ENCODE measurements at places on chromosomes 2 and 18.

DNA sequence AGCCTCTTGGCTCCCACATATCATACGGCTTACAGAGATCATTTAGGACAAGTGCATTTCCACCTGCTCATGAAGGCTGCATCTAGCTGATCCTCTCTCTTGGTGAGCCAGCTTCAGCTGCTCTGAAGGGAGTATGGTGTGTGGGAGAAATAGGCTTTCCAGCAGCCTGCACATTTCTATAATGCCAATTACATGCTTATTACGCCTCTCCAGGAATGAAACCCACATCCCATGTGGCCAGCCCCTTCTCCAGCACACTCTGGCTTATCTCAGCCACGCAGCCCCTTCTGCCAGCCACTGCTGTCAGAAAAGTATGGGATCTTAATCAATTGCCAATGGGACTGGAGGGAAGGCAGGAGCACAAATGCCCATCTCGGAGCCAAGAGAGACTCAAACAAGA, 117.5 kb downstream of the GALNT14 start:
- no peak for DNase-seq

- DNase-seq: no peak
Measured at GRCh38 chr2:46699934-46700256, 215.7 kb downstream of the MCFD2 start.

GRCh38 chr18:10757349-10757748, 231.5 kb downstream of the NAPG start:
- no peak for DNase-seq

DNA sequence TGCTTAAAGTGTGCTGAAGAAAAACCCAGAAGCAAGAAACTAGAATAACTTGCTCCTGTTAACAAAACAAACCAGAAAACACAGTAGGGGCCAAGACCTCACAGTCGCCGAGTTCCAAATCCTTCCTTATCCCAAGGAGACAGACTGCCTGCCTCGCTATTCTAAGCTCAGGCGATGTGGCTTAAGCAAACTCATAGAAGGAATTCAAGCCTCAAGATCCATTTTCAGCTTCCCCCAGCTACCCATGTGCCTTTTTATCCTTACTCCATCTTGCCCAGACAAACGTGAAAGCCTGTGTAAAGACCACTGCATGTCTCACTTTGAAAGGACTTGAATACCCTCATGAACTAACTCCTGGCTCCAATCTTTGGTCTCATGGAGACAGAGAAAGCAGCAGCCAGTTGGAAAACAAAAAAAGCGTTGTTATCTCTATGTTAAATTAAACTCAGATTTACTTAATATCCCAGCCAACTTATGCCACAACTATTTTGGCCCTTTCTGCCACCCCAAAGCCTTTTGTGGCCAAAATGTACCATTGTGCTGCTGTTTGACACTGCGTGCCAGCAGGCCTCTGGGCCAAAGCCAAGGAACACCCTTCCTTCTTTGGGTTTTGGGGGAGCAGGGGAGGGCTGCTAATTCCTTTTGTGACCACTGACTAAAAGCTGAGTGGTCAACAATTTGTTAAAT, 123.2 kb upstream of the FZD5 start:
- no peak for DNase-seq

GRCh38 chr2:238728330-238729260, 119.3 kb upstream of the TWIST2 start:
- DNase-seq: no peak

- no peak for DNase-seq
Measured at GRCh38 chr2:172976816-172977215, 98.8 kb upstream of the MAP3K20 start.

DNA sequence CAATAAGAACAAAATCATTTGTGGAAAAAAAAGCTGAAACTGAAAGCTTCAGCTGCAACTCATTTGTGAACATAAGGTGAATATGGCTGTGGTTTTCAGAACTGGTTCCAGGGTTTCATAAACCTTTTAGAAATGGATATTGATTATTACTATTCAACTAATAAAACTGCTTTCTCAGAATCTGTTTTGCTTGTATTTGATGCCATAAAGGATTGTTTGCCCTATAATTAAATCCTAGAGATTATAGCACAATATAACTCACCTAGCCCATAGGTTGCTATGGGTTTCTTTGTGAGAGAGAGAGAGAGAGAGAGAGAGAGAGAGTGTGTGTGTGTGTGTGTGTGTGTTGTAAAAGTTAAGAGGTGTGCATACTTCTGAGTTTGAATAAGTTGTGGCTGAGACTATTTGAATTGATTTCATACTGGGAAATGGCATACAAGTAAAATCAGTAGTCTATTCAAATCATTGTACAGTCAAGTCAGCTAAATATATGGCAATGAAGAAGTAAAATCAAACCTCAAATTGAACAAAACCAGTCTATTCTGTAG, 339.2 kb downstream of the ARHGAP15 start:
- no peak for DNase-seq

DNA sequence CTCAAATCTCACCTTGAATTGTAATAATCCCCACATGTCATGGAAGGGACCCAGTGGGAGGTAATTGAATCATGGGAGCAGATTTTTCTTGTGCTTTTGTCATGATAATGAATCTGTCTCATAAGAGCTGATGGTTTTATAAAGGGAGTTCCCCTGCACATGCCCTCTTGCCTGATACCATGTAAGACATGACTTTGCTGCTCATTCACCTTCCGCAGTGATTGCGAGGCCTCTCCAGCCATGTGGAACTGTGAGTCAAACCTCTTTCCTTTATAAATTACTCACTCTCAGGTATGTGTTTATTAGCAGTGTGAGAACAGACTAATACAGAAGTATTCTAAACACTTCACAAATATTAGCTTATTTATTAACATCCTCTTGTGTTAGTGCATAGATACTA, 516.7 kb downstream of the LRRTM4 start:
- no peak for DNase-seq

DNA sequence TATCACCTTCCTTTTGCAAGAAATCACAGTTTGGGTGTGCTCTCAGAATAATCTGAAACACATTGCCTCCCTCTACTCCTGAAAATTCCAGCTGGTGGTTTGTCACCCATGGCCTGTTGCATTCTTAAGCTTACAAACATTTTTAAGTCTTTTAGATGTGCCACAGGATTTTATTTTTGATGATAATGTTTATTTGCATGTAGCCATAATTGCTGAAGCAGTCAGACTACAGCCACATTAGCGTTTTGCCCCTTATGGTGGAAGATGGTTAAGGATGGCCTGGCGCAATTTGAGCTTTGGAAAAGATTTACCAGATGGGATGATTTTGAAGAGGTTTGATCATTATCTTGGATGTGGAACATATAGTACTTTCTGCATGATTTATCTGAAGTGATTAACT, 439.5 kb downstream of the MEIS1 start:
- DNase-seq: no peak

DNA sequence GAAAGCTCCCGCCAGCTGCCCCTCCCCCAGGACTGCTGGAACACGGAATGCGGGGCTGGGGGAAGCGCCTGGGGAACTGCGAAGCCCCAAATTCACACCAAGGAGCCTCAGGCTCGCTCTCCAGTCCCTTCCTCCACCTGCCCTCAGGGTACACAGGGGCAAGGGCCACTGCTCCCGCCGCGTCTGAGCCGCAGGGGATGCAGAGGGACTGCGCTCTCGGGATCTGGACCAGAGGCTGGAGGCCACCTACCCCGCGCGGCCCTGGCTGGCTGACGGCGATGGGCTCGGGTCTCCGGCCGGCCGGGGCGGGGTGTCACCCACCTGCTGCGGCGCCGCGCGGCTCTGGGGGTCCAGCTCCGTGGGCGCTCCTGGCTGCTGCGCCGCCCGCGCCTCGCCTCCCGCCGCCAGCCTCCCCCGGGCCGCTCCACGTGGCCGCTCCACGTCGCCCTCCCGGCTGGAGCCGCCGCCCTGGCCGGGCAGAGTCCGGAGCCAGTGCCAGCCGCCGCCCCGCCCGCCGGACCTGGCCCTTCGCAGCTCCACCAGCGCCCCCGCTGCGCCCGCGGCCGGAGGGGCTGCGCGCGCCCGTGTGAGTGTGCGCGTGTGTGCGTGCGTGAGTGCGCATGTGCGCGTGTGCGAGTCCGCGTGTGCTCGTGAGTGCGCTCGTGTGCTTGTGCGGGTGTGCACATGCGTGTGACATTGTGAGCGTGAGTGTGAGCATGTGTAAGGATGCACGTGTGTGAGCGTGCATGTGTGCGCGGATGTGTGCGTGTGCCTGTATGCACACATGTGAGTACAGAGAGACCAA, at the start of gene CGREF1:
Gene CGREF1, minus strand, starts transcription at position 604 of the 805 bp plus-strand sequence. CDS start 14,762 bp downstream, outside the sequence.
- DNase-seq: no peak

DNA sequence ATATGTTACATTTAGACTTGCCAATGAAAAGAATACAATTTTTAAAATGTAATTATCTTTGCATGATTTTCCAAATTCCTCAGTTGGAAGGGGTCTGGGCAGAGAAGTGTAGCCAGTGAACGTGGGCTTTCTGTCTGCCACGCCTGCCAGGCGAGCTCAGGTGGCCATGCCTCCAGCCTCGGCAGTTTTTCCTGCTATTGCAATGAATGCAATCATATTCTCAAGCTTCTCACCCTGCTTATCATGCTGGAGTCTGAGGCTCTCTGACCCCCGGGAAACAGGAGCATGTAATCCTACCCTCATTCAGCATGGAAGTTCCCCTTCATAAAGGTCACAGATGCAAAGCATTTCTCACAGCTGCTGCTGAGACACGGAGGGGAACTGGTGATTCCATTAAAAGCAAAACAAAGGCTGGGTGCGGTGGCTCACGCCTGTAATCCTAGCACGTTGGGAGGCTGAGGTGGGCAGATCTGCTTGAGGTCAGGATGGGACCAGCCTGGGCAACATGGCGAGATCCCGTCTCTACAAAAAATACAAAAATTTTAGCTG, 154.8 kb downstream of the MBP start:
- no peak for DNase-seq

- no peak for DNase-seq
Measured at GRCh38 chr18:45569566-45570275, 45.6 kb upstream of the SLC14A2 start.

GRCh38 chr18:62988471-62988870, 273.1 kb downstream of the PHLPP1 start:
- no peak for DNase-seq

DNA sequence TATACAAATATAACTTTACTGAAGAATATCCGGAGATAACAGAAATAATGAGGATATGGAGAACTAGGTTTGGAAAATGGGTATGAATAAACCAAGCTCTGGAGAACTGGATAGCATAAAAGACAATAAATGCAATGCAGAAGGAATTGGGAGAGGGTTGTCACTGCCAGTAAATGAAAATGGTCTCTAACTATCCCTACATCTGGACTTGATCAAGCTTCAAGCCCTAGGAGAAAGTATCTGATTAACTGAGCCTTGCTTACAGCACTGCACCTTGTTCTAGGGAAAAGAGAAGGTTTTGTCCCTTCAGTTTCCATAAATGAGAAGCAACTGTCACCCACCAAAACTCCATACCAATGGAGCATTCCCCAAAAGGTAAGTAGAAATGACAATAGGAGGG, 514.6 kb upstream of the ZEB2 start:
- no peak for DNase-seq

GRCh38 chr2:28751956-28752630, 463 bp downstream of the PPP1CB start:
- DNase-seq: peak; percentile 44

DNA sequence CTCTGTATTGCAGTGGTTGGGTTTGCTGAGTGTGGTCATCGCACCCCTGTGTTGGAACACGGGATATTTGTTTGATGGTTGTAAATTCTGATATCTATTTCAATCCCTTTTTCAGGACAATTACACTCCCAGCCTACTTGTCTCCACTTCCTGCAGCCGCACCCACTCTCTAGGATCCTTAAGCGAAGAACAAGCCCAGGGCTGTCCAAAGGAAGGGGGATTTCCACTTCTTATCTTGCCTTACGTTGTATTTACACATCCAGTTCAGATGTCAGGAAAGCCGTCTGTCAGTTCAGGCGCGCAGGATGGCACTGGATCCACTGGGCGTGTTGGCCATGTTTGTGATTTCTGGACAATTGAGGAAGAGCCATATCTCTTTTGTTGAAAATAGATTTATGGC, 834.5 kb upstream of the SALL3 start:
- no peak for DNase-seq

DNA sequence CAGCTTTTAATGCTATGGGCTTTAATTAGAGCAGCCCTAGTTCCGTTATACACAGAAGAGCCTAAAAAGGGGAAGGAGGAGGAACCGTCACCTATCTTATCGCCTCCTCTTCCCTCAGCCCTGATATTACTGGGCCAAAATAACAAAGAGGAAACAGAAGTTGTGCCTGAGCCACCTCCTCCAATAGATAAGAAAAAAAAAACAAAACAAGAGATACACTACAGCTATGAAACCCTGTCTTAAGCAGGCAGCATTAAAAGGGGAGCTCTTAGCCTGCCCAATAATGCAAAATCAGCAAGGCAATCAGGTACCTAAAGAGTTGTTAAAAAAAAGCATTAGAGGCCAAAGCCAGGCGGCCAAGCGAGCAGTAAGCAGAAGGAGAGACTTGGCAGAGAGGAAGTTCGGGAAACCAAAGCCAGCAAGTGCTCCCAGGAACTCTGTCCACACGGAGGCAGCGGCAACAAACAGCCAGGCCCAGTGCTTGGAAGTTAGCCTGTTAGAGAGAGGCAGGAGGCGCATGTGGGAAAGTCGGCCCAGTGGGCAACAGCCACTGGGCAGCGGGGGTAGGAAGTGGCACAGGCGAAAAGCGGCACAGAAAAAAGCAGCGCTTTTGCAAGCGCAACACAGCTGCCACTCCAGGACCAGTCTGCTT, 41.8 kb upstream of the PDK1 start:
- peak; percentile 95 for DNase-seq

DNA sequence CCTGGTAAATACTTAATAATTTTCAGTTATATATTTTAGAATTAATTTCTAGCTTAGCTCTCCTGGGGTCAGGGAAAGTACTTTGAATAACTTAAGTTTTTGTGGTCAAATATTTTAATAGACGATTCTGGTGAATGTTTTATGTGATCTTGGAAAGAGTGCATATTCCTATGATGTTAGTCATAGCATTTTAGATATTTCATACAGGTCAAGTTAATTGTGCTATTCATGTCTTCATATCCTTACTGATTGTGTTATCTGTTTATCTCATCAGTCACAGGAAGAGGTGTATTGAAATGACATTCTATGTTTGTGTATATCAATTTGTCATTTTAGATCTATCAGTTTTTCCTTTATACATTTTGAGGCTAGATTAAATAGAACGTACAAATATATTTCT, 576.2 kb downstream of the CPS1 start:
- DNase-seq: no peak

- DNase-seq: no peak
Measured at GRCh38 chr18:8778824-8779223, 73.5 kb downstream of the MTCL1 start.

GRCh38 chr2:195408196-195408595, 248.8 kb upstream of the SLC39A10 start:
- no peak for DNase-seq

DNA sequence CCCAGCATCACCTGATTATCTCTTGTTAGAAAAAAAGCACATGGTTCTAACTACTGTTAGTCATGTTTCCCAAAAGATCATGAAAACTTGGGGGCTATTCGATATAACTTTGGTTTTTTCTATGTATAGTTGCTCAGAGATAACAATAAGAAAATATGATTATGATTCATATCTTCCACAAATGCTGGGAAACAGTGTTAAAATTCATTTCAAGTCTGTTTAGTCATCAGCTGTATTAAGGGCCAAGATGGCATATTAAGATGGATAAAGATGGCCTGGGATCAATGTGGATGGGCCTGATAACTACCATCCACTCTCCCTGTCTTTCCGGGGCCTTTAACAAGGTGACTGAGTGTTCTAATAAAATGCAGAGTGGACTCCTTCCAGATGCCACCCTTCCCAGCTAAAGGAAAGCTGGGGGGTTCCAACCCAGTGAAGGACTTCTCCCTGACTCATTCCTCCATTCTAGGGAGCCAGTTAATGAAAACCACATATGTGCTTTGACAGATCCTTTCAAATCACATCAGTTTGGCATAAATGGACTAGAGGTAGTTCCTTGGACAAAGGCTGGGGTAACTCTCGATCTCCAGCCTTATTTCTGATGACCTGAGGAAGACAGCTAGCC, 221.6 kb downstream of the VAPA start:
- no peak for DNase-seq
